ENCODE measurements at places on chromosomes 1 and 21.

DNA sequence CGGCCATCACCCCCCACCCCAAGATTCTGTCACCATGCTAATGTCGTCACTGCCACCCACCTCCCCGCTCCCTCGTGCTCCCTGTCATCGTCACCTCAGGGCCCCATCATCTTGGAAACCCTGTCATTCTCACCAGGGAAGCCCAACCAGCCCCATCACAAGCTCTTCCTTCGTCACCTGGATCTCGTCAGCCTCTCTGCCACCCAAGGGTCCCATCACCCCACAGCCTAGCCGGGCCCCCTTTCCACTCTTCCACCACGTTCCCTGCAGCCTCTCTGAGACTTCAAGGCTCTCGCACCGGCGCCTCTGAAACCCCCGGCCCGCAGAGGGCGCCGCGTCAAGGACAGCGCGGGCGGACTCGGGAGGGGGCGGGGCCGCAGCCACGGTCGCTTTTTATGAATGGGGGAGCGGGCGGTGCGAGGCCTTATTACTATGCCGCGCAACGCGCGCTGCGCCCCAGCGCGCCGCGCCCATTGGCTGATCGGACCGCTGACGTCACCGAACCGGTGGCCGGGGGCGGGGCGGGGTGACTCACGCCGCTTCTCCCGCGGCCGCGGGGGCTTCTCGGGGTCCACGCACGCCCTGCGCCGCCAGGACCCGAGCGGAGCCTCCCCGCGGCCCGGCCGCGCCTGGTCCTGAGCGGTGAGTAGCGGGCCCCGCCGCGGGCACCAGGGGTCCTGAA lies at the start of gene GPR3:
Gene GPR3 (plus strand): TSS at position 527 of the 682 bp plus-strand sequence. CDS start 1,177 bp downstream, outside the sequence.
- DNase-seq = peak; percentile 69

DNA sequence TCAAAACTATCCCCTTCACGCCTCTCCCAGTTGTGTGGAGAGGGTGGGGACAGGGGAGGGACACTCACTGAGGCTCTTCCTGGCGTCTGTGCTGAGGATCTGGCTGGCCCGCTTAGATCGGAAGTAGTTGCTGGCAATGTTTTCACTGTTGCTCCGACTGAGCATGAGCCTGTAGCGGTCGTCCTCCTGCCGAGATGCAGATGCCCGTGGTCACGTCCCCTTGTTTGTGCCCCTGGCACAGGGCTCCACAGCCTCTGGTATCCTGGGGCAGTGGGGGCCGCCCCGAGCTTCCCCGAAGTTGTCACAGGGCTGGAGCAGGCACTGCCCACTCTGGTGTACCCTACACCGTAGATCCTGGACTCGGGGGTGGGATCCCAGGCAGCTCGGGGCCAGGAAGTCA lies 5.0 kb upstream of the DDOST start:
- no peak for DNase-seq

- no peak for DNase-seq
These were observed 33.4 kb upstream of the ST6GALNAC5 start for GRCh38 chr1:76833856-76834255.

DNA sequence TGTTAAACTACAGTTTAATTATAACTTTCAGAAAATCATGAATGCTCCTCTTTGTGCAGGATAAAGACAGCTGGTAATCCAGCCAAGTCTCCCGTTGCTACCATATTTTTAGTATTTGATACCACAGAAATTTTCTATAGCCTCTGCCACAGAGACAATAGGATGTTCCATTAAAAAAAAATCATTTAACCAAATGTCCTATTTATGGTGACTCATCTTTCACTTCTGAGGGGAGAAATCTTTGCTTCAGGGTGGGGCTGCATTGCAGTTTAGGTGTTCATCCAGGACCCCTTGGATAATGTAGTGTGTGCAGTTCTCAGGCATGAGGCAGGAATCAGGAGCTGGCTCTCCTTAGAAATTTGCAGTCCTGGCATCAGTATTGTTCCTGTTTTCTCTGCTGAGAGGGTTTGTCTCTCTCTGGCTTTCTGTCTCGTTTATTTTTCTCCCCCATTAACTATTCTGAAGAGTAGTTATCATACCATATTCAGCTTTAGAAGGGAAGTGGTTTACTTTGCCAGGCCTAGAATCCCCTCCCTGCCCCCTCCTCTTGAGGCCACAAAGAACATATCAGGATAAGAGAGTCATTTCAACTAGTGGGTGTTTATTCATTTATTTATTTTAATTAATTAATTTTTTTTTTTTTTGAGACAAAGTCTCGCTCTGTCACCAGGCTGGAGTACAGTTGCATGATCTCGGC lies 3.1 kb downstream of the PRUNE1 start:
- DNase-seq = no peak

DNA sequence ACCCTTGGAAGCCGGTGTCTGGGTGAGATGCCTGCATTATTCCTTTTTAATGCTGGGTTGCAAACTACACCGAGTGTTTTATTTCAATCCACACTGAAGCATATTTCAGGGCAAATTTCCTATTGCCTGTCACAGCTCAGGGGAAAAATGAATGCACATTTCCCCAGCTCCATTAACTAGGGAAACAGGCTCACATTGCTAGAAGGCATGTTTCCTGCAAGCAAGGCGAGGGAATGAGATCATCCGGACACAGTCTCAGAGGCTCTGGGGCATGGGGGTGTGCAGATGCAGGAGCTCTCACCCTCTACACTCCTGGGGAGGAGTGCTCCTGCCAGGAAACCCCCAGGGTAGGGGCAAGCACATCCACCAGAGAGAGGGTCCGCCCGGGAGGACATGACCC lies 24.6 kb downstream of the SYT2 start:
- DNase-seq = no peak

DNA sequence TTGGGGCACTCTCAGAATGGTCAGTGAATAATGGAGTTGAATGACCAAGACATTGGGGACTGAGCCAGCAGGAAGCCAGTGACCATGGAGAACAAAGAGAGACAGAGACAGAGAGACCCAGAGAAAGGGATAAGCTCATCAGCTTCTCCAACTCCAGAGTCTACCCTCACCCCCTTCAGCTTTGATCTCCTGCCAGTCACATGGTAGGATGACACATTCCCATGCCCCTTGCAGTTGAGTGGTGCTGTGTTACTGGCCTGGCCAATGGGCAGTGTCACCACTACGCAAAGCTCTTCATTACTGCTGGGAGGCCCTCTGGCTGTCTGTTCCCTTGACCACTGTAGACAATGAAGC lies 643.5 kb downstream of the AJAP1 start:
- DNase-seq = peak; percentile 5

DNA sequence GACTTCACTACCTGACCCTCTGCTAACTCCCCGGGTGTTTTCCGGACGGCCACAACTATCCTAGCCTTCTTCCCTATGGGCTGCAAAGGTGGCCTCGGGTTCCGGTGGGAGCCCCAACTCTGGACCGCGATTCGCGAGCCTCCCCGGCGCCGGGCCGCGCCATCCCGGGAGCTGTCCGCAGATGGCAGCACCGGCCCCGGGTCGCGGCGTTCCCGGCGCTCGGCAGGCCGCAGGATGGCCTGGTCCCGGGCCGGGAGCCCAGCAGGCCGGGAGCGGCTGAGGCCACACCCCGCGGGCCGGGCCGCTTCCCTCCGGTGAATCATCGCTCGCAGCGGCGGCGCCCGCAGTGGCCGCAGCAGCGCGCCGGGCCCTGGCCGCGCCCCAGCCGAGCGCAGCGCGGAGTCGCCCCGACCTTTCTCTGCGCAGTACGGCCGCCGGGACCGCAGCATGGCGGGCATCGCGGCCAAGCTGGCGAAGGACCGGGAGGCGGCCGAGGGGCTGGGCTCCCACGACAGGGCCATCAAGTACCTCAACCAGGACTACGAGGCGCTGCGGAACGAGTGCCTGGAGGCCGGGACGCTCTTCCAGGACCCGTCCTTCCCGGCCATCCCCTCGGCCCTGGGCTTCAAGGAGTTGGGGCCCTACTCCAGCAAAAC lies at the start of gene CAPN2:
Gene CAPN2 (plus strand): TSS at position 346 of the 656 bp plus-strand sequence. CDS start 102 bp downstream, at position 448.
- peak; percentile 55 for DNase-seq

- no peak for DNase-seq
These were observed 99.9 kb downstream of the CD247 start for GRCh38 chr1:167418391-167418790.

DNA sequence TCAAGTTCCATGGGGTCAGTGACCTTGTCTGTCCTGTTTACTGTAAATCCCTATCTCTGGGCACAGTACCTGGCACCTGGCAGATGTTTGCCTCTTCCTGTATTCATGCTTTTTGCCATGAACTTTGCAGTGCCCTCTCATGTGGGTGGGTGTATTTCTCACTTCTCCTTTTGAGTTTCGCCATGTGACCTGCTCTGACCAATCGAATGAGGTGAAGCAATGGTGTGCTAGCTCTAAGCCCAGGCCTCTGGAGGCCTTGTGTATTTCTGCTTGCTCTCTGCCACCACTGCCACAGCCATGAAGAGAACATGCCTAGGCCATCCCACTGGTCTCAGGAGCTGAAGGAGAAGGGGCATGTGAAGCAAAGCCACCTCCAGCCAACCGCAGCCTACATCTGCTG lies 185.5 kb upstream of the ZC3H12A start:
- no peak for DNase-seq

DNA sequence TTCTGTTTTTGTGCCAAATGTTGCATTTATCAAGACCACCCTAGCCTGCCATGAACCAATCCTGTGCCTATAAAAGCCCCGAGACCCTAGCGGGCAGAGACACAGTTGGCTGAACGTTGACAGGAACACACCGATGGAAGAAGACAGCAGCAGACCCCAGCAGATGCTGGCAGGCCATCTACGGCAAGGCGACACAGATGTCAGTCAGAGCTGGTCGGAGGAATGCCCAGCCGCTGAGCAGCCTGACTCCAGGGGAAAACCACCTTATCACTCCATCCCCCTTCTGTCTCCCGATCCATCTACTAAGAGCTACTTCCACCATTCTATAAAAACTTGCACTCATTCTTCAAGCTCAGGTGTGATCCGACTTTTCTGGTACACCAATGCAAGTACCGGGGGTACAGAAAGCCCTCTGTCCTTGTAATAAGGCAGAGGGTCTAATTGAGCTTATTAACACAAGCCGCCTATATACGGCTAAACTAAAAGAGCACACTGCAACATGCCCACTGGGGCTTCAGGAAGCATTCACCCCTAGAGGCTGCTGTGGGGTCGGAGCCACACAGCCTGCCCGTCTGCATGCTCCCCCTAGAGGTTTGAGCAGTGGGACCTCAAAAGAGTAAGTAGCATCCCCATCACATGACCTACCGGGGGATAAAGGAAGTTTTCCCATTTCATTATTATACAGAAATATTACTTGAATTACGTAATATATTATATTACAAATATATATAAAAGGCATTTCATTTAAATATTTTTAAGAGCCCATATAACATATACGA lies 1156.3 kb upstream of the B3GALT2 start:
- DNase-seq = no peak

- DNase-seq = no peak
These were observed 503.2 kb upstream of the CAMK1G start for GRCh38 chr1:209080170-209080781.

- no peak for DNase-seq
These were observed 9.1 kb downstream of the TMEM50B start for GRCh38 chr21:33470701-33471100.

- no peak for DNase-seq
These were observed 450.2 kb downstream of the KIF26B start for GRCh38 chr1:245604979-245605378.

DNA sequence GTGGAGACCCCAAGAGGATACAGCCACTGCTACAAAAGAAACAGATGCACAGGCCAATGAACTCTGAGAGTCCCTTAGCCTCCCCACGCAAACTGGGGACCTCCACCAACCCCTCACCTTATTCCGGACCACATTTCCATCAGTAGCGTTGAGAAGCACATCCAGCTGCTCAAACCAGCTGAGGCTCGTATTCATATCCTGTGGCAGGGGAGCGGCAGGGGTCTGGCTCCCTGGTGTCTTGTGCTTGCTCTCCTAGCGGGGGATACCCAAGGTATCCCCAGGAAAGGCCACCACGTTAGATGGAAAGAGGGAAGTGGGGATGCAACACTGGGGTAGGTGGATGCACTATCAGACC lies 481 bp downstream of the CCDC163 start:
- DNase-seq = no peak

GRCh38 chr1:65480684-65481405 lies 60.4 kb downstream of the LEPR start:
- no peak for DNase-seq

- no peak for DNase-seq
These were observed 934 bp downstream of the SCP2 start for GRCh38 chr1:52928015-52928404.

GRCh38 chr1:205211839-205212536 lies 486 bp upstream of the DSTYK start:
- DNase-seq = no peak

GRCh38 chr21:22019766-22020165 lies 1021.6 kb downstream of the NCAM2 start:
- DNase-seq = no peak

GRCh38 chr1:85048296-85049064 lies at the start of gene MCOLN3:
MCOLN3 (minus strand) TSS chr1:85048500; CDS start chr1:85045360, 3,140 bp downstream.
- DNase-seq = no peak

DNA sequence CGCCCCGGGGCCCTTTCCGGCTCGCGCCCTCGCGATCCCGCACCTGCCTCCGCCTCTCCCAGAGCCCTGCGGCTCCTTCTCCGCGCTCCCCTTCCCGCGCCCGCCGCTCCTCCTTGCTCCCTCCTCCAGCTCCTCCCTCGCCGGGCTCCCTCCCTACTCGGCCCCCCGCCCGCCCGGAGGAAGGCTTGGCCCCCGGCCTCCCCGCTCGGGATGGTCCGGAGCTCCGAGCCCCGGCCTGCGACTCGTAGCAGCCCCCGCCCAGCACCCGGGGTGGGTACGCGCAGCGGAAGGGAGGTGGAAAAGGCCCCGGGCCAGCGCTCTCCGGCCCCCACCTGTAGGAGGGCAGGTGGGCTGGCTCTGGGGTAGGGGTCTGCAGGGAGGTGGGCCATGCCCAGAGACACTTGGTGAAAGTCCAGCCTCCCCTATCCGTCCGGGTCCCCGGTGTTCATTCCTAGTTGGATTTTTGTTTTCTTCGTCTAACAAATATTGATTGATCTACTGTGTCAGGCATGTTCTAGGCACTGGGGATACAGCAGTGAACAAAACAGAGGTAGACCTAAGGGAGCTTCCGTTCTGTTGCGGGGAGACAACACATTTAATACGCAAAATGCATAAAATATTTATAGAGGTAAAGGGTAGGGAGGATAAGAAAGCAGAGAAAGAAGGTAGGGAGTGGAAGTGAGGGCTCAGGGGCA lies at the start of gene HTR1D:
Gene HTR1D (minus strand): TSS at position 82 of the 695 bp plus-strand sequence. CDS start 23,283 bp downstream, outside the sequence.
- DNase-seq = no peak

DNA sequence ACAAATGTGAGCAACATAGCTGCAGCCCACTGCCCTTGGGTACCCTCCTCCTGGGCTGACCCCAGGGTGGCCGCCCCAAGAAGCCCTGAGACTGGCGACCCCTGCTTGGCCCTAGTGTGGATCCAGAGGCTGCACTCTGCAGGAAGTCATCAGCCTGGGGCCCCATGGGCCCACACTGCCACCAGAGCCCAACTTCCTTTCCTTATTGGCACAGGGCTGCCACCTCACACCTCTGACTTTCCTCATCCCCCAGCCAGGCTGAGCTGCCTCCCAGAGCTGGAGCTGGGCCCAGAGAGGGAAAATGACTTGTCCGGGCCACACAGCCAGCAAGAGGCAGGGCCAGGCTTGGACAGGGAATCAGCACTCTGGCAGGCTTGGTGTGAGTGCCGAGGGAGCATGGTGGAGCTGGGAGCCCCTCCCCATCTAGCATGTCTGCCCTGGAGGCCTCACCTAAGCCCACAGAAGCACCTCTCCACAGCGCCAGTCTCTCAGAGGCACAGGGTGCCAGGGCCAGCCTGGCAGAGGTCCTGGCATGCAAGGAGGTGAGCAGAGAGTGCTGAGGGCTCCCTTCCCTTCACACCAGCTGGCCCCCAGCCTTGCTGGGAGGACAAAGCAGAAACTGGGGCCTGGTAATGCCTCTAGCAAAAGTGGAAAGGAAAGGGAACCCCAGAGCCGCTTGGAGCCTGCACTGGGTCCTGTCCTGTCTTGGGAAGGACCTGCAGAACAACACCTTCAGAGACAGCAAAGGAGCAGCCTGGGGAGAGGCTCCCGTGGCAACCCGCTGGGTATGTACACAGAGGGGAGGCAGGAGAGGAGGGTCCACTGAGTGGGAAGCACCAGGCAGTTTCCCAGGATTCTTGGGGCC lies 3.2 kb downstream of the RAP1GAP start:
- DNase-seq = no peak

Data from amygdala (tissue), 56 donors.